NCI-H510A (cell line): ENCODE measurements at places on chromosomes 6 and 20.

- DNase-seq = no peak
Measured at GRCh38 chr6:67352717-67353116, 1282.4 kb upstream of the ADGRB3 start.

GRCh38 chr6:1609648-1610496, at the start of gene FOXC1:
FOXC1 (plus strand) TSS chr6:1609915; CDS start chr6:1610446, 531 bp downstream.
- DNase-seq = no peak

DNA sequence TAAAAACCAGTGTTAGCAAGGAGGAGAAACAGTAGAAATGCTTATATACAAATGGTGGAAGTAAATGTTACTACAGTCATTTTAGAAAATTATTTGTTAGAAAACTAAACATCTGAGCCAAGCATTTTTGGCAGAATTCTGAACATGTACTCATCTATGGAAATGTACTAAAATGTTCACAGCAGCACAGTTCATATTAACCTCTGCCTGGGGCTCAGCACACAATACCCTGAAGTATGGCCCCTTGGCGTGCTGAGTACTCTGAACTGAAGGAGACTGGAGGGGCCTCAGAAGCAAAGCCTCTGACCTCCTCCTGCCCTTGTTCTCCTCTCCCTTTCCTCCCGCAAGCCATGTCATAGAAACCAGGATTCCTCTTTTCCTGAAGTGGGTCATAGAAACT, 66.2 kb upstream of the RALGAPA2 start:
- DNase-seq = no peak

- no peak for DNase-seq
Measured at GRCh38 chr20:36642136-36642535, 3.9 kb downstream of the SLA2 start.

DNA sequence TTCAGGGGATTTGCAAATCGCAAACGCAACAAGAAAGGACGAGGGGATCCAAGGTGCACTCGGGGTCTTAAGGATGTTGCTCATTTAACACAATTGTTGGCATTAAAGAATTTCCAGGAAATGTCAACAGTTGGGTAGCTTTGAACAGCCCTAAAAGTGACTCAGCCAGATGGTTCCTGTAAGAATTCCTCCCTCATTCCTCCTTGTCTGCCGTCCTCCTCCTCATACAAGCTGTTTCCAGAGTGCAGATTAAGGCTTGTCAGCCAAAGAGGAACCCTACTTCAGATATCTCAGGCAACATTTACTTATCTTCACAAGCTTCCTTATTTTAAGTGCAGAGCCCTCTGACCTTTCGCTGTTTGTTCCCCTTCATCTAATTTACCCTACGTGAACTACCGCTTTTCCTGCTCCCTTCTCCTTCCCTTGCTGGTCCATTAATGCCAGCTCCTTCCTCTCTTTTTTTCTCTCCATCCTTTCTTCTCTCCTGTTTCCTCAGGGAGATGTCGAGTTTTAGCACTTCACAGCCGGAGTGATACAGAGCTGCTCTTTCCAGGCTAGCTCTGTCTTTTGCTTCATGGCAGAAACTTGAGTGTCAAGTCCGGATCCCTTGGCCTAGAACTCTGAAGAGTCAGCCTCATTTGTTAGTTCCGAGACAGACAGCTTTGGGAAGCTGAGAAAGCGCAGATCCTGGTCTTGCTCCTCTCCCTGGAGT, 26.1 kb upstream of the TBC1D7 start:
- no peak for DNase-seq

GRCh38 chr6:54698974-54699373, 147.6 kb upstream of the FAM83B start:
- DNase-seq = no peak

DNA sequence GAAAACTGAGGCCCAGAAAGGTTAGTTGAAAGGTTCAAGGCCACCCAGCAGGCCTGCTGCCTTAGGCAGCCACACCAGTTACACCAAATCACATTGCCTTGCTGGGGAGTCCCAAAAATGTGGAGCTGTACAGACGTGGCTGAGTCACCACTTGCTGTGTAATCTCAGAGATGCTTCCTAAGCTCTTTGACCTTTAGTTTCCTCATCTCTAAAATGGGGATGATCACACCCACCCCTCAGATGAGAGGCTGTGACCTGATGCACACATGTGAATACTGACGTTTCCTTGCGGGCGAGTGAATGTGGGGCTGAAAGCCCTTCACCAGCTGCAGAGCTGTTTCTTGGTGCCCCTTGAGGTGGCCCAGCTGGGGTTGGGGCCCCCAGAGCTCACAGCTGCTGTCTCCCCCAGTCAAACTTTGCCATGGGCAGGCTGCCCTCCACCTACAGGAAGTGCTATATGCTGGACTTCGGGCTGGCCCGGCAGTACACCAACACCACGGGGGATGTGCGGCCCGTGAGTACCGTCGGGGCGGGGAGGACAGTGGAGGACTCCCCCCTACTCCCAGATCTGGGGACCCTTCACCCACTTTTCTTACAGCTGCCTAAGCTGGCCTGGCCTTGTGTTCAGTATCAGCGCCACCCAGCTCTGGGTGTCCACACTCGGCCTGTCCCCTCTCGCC, 11.0 kb downstream of the TTBK1 start:
- no peak for DNase-seq

DNA sequence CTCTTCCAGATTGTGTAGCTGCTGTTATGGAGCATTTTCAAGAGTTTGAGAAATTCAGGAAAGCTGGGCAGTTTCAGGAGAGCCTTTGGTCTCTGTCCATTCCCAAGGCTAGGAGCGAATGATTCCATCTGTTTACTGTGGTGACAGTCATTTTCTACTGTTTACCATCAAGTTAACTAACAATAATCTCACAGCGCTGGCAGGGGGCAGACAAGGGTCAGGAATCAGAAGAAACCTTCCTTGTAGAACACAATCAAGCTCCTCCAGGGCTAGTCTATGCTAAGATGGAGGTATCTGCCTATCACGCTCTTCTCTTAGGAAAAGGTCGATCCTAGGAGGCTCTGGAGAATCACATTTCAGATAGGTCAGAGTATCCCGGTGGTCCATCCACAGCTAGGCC, 293.9 kb downstream of the KIF16B start:
- no peak for DNase-seq

DNA sequence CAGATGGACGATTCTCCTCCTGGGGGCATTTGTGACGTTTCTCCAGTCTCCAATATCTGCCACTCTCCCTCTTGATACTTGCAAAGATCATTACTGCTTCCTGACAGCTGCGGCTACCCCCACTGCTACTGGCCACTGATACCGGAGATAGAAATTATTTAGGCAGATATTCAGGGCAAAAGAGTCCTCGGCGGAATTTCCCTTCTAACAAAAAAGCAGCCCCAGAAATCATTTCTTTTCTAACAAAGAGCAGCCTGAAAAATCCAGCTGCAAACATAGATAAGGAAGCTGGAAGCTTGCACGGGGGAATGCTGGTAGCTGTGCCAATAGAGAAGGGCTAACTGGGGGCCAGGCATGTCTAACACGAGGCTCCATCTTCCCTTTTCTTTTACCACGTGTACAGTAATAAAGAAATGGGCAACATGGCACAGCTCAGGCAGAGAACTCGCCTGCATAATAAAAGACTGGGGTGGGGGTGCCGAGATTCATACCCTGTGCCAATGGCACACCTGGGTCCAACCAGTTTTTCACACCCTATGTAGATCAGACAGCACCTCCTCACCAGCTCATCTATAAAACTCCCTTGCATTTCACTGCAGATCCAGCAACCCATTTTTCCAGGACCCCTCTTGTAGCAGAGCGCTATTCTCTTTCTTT, 6.1 kb downstream of the TP53RK start:
- DNase-seq = no peak

- no peak for DNase-seq
Measured at GRCh38 chr6:19994909-19995308, 157.7 kb downstream of the ID4 start.

- DNase-seq = no peak
Measured at GRCh38 chr20:63540417-63541186, 3.4 kb upstream of the PTK6 start.

DNA sequence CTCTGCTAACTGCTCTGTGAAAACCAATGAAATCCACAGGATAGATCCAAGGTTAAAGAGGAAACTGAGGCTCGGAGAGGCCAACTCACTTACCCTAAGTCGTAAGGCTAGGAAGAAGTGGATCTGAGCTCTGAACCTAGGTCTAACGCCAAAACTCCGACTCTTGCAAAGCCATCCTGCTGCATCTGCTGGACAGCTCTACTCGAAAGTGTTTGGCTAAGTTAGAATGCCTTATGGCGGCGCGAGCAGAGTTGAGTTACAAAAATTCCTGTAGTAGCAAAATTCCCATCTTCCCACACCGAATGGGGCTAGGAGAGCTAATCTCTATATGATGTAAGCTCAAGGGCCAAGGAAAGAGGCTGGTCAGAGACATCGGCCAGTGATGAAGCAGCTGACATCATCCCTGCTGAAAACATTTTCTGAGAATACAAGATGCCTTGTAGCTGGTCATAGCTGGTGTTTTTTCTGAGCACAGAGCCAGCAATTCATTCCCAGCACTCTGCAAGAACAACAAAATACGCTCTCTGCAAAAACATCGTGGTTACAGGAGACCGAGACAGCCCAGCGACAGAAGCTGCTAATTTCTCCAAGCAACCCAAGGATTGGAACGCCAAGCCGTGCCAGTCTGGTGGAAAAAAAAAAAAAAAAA, 1.8 kb downstream of the SPATA2 start:
- no peak for DNase-seq

- no peak for DNase-seq
Measured at GRCh38 chr6:90989763-90990162, 402.9 kb upstream of the MAP3K7 start.

- no peak for DNase-seq
Measured at GRCh38 chr20:63284083-63284440, 8.9 kb upstream of the COL20A1 start.

DNA sequence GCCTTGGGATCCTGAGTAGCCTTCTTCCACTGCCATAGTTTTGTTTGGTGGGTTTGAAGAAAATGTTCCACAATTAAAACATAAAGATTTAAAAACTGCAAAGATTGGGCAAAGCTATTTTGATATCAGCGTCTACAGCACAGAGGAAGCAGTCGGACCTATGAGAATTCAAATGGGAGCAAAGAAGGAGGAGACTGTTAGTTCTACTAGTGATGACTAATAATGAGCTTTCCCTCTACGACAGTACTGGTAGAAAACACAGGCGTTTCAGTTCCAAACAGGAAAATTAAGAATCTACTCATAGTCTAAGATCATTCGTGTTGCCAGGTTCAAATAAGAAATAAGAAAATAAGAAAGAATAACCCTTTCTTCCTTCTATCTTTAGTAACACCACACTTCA, 121.2 kb downstream of the INSM1 start:
- DNase-seq = no peak

- no peak for DNase-seq
Measured at GRCh38 chr6:145313041-145313855, 422.1 kb downstream of the EPM2A start.

- DNase-seq = no peak
Measured at GRCh38 chr6:37931066-37931465, 111.5 kb downstream of the ZFAND3 start.

GRCh38 chr20:59670786-59671492, 66.6 kb downstream of the PHACTR3 start:
- DNase-seq = no peak

DNA sequence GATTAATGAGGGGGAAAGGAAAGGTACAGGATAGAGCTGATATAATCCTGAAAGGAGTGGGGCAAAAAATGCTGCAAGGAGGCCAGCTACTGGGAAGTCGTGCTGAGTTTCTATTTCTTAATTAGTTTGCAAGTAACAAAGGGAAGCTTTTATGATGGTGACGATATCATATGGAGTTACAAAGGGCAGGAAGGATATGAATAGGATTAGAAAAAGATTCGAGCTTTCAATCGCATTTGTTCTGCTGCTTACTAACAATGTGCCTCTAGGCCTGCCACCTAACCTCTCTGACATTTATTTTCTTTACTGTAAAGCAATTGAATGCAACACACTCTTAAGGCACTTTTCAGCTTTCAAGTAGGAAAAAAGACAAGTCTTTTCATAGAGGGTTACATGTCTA, 219.2 kb downstream of the CLVS2 start:
- DNase-seq = no peak

DNA sequence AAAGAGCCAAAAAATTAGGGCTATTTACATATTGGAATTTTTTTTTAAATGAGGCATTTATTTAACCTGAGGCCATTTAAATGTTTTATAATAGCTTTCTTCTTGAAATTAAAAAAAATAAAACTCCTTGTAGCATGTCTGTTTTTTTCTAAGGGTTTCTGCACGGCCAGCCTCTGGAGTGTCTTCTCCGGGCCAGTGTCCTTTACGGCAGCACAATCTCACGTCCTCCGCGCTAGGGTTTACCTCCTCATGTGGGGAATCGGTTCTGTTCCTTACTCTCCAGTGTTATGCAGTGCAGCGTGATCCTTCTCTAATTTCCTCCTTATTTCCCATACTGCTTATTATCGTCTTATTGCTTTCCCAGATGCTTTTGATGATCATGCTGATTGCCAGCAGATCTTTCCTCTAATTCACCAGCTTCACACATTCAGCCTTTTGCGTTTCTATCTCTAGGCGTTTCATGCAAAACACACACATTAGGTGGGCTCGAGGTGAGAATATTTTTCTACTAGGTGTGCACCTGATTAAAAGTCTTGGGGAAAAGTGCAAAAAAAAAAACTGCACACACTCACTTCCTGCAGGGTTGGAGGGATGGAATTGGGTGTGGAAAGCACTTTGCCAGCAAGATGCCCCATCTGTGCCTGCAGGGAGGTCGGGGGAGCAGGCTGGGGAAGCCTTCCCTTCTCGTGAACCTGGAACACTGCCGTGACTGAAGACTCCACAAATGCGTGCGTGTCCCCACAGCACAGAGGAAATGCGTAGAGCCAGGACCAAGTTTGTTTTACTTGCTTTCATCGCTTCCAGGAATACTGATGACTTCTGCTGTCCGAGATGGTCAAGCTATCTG, 56.1 kb downstream of the PSMG4 start:
- DNase-seq = no peak

DNA sequence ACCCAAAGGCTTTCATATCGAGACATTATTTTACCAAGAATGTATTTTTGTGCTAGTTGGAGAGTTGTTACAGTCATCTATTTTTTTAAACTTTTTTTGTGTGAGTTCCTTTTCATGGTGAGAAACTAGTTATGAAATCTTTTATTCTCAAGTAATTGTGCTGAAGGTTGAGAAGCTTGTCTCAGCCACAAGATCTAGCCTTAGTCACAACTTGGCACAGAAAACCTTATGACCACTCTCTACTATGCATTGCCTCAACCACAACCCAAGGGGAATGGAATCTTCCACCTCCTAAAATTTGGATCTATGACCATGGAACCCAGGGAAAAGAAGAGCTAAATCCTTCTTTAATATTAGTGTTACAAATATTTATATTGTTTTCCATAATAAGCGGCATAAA, 58.5 kb downstream of the HS3ST5 start:
- DNase-seq = no peak
